T1000 (cell line): ENCODE measurements at places on chromosomes 16 and 17.

DNA sequence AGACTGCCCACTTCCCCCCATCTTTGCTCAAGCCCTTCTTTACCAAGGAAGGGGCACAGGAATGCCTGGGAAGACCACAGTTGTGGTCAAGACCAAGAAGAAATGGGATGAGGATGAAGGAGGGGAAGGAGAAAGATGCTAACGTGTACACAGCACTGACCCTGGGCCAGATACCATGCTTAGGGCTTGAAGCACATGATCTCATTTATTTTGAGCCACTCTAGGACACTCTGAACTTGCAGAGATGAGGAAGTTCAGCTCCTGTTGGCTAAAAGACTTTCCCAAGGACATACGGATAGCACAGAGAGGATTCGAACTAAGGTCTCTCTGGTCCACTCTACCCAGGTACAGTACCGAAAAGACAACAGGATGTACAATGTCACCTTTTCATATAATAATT lies 42.6 kb downstream of the PIK3R5 start:
- no peak for DNase-seq

DNA sequence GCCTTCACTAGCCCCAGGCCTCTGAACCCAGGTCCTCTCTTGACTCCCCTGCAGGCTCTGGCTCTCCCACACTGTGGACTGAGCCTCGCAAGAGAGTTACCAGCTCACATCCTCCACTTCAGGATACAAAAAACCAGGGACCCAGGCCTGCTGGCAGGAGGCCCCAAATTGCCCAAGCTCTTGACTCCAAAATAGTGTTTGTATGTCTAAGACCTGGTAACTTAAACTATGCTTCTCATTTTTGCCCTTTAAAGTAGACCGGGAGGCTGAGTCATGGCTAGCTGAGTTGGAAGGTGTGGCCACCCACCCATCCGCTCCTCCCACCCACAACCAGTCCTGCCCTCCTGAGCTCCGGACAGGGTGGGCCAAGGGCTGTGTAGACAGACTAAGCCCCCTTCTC lies 250.0 kb downstream of the SOX9 start:
- peak; percentile 27 for DNase-seq

DNA sequence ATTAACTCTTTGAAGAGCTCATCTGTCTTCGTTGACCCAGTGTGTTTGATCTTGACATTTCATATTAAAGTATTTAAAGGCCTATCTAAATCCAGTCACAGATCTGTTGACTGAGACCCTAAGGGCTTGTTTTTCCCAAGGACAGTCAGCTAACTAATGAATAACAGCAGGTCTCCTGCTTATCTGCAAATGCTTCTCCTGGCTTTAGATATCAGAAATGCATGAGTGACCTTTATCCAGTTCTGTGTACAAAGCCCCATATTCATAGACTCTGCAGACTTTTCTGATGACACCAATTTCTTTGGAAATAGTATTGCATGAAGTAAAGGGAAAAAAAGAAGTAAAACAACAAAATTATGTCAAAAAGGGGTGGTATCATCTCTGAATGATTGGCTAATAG lies 70.3 kb downstream of the YPEL2 start:
- DNase-seq = no peak

- peak; percentile 84 for DNase-seq
These were observed 128.2 kb upstream of the COX10 start for GRCh38 chr17:13940858-13941665.

- DNase-seq = no peak
These were observed 18.5 kb downstream of the GAA start for GRCh38 chr17:80119839-80120238.

DNA sequence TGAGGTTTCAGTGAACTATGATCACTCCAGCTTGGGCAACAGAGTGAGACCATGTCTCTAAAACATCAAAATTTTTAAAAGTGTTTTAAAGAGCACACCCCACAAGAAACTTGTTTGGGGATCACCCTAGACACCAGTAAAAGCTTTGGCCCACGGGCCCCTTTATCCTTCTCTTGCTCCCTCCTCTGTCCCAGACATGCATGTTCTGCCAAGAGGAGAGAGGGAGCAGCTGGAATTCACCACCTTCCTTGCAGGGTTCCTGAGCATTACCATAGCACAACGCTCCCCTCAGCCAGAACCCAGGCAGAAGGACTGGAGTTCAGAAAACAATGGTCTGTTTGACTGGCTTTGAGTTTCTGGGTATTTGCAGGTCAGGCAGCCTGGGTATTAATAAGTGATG lies 214.3 kb upstream of the CDH5 start:
- DNase-seq = no peak

- no peak for DNase-seq
These were observed 5.3 kb upstream of the HAS3 start for GRCh38 chr16:69100071-69100691.
